ENCODE measurements at places on chromosomes 5 and 9. TPM values are rescaled to one million over a fixed set of nuclear protein-coding genes. Genes with fewer than 3 reads are reported as not detected.

SPATA31A3 gene
- not detected for total RNA-seq

LCN2 gene
- not detected for total RNA-seq

SPEF2 gene
- 31.2 TPM for total RNA-seq

CCNO gene
- not detected for total RNA-seq

NPDC1 gene
- total RNA-seq = 24.0 TPM

HSPB3 gene
- not detected for total RNA-seq

PTCD2 gene
- 7.3 TPM for total RNA-seq

PCDHA4 gene
- total RNA-seq = 17.2 TPM

All from cerebellum (tissue), 4 donors.